ENCODE measurements at places on chromosomes 2 and 18.

DNA sequence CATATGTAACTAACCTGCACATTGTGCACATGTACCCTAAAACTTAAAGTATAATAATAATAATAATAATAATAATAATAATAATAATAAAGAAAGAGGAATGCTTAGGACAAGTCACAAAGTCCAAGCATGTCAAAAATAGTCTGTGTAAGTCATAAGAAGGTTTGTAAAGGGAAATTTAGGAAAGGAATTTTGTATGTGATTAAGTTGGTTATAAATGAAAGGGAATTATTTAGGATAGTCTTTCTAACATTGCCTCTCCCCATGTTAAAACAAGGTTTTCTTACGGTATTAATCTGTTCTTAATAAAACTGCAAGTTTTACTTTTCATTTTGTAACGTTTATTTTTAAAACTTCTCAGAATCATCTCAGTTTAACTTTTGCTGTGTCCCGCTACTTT is 62.8 kb downstream of the SESTD1 start:
- no peak for DNase-seq

DNA sequence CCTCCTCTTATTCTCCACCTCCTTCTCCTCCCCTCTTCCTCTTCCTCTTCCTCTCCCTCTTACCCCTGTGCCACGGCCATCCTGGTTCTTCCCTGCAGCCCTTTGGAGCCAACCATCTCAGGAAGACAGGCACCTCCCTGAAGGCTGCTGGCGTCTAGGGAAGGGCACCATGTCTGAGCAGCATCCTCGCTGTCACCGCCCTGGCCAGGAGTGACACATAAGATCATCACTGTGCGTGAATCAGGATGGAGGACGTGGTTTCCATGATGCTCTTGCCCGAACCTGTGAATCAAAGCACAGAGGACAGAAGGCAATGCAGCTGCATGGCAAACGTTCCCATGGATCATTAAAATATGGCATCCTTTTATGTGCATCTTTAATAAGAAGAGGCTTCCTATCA is 236.0 kb downstream of the SH3BP4 start:
- no peak for DNase-seq

DNA sequence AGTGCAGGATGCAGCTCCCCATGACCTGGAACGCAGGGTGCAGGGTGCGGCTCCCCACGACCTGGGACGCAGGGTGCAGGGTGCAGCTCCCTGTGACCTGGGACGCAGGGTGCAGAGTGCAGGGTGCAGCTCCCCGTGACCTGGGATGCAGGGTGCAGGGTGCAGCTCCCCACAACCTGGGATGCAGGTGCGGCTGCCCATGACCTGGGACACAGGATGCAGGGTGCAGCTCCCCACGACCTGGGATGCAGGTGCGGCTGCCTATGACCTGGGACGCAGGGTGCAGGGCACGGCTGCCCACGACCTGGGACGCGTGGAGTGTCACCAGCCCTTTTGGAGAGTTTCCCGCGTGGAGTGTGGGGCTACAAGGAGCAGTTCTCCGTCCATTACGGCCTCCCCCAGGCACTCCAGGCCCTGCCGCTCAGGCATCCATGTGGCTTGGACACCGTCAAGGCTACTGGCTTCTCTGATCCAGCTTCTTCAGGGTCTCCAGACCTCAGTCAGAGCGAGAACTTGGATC is 38.7 kb downstream of the PXDN start:
- no peak for DNase-seq

- peak; percentile 45 for DNase-seq
These were observed 8.8 kb downstream of the GKN2 start for GRCh38 chr2:68943581-68944568.

- no peak for DNase-seq
These were observed 50.3 kb upstream of the TWIST2 start for GRCh38 chr2:238797537-238797936.

DNA sequence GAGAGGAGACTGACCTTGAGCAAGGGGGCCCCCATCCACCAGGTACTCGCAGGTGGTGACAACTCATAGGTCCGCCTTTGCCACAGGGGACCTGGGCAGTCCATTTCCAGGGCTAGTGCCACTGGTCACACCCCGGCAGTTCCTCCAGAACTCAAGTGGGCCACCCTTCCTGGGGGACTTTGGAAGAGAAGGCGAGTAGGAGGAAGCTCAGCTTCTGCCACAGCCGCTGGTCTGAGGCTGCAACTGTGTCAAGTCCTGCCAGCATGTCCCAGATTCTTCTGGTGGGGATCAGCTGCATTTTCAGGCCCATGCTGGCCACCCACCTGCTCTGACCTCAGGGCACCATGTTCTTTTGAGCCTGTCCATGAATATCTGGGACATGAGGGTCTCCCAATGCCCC is 423.9 kb upstream of the MYT1L start:
- no peak for DNase-seq

DNA sequence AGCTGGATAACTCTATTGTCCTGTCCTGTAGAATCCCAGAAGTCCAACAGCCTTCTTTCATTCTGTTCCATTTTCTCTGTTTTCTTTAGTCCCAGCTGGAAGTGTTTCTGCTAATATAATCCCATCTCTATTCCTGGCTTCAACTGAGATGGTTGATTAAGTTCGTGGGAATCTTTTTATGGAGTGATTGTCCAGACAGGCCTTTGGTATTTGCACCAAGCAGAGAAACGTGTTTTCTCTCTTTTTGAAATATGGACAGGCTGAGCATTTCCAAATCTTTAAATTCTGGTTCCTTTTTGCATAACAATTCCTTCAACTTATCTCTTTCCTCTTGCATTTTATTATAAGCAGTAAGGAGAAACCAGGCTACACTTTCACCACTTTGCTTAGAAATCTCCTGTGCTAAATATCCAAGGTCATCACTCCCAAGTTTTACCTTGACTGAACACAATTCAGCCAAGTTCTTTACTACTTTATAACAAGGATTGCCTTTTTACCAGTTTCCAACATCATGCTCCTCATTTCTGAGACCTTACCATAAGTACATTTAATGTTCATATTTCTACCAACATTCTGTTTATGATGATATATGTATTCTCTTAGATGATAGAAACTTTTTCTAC is 108.8 kb downstream of the ZFP36L2 start:
- no peak for DNase-seq

GRCh38 chr2:106038601-106039375 is 155.3 kb downstream of the UXS1 start:
- DNase-seq = no peak

Data from stimulated activated CD4-positive, alpha-beta T cell treated with anti-CD3 and anti-CD28 coated beads, Interleukin-4, amount 100 ng/mL, for 48 hours (primary cell).